ENCODE measurements at places on chromosomes 2 and 18.

- no peak for DNase-seq
- no peaks in the 10 kb centered on the region for H3K4me1 ChIP-seq
- H3K4me3 ChIP-seq: no peak overlapping the region
- H3K27ac ChIP-seq: no peak overlapping the region
- H3K36me3 ChIP-seq: no peaks in the 10 kb centered on the region
Observed at GRCh38 chr18:6236258-6236657, 178.5 kb downstream of the L3MBTL4 start.

DNA sequence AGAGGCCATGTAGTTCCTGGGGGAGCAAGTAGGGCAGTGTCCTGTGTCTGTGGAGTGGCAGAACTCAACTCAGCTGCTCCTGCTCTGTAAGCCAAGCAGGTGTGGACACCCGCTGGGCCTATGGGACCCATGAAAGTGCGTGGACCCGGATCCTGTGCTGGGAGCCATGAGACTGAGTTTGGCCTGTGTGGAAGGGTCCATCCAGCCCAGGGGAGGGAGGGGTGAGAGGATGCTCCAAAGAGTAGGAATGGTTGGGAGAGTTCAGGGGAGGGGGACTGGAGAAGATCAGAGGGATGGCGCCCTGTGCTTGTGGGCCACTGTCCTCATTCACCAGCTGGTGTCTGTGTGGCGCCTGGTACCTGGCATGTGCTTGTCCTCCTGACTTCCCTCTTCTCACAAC is 226.4 kb upstream of the HS6ST1 start:
- H3K27me3 ChIP-seq: peaks cover 8% of the 10 kb centered on the region
- H3K4me1 ChIP-seq: no peaks in the 10 kb centered on the region
- no peak overlapping the region for H3K27ac ChIP-seq
- DNase-seq: no peak

- DNase-seq: no peak
- no peak overlapping the region for H3K4me3 ChIP-seq
- H3K4me1 ChIP-seq: no peaks in the 10 kb centered on the region
- no peak overlapping the region for H3K27ac ChIP-seq
- H3K27me3 ChIP-seq: peaks cover 9% of the 10 kb centered on the region
Observed at GRCh38 chr2:233707940-233708644, 4.6 kb upstream of the UGT1A5 start.

GRCh38 chr2:60554074-60554645 is 706 bp upstream of the BCL11A start:
- H3K27ac ChIP-seq: no peak overlapping the region
- H3K4me1 ChIP-seq: peaks cover 24% of the 10 kb centered on the region
- H3K27me3 ChIP-seq: peaks cover 72% of the 10 kb centered on the region
- DNase-seq: no peak
- H3K4me3 ChIP-seq: peak overlapping the region; percentile 76

- no peak overlapping the region for H3K27ac ChIP-seq
- DNase-seq: no peak
- no peak overlapping the region for H3K4me3 ChIP-seq
- no peaks in the 10 kb centered on the region for H3K27me3 ChIP-seq
Observed at GRCh38 chr18:69757733-69758132, 189.9 kb downstream of the CD226 start.

- no peak overlapping the region for H3K4me3 ChIP-seq
- DNase-seq: no peak
- H3K36me3 ChIP-seq: no peaks in the 10 kb centered on the region
- H3K27me3 ChIP-seq: no peaks in the 10 kb centered on the region
- H3K27ac ChIP-seq: no peak overlapping the region
Observed at GRCh38 chr2:16124881-16125613, 184.7 kb downstream of the MYCN start.

DNA sequence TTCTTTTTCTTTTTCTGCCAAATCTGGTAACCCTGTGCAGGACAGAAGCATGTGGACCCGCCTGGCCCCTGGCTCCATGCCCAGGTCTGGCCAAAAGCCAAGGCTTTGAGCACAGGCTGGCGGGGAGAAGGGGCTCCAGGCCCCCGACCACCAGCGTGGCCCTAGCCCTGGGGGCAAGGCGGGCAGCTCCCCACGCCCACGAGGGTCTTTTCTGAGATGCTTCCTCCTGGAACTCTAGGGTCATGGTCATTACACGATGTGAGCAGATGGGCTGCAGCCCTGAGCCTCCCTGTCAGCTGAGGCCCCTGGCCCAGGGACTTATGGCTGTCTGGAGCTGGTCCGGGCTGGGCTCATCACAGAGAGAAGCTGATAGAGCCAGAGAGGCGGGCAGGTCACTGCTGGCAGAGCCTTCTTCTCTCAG is 5.7 kb upstream of the OTOS start:
- no peak for DNase-seq
- no peaks in the 10 kb centered on the region for H3K4me1 ChIP-seq
- no peak overlapping the region for H3K4me3 ChIP-seq
- peaks cover 2% of the 10 kb centered on the region for H3K27me3 ChIP-seq
- H3K27ac ChIP-seq: no peak overlapping the region

DNA sequence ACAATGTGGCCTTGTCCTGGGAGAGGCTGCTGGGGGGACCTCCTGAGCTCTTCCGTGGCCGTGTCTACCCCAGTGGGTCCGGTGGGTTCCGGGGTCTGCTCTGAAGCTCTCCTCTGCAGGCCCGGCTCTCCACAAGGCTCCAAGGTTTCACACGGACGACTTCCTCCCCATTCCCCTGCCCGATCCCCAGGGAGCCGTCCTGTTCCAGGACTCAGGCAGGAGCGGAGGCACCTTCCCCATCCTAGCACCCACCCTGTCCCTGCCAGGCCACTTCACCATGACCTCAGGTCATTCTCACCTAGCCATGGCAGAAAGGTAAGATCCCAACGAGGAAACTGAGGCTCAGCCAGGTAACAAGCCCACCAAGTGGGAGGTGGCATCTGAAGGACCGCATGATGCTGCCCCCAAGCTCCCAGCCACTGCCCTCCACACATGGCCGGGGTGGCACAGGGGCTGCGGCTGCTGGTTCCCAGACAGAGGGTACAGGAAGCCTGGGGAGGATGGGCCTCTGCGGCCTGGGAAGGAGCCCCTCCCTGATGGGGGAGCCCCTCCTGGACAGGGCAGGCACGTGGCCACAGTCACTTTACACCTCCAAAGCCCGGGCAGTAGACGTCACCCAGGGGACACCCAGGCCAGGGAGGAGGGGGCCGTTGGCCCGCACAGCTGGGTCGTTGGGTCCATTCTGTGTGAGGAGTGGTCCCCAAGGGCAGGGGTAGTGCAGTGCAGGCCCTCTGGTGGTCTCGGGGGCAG is 274.0 kb downstream of the NDUFA10 start:
- H3K4me1 ChIP-seq: no peaks in the 10 kb centered on the region
- no peak overlapping the region for H3K4me3 ChIP-seq
- no peaks in the 10 kb centered on the region for H3K36me3 ChIP-seq
- H3K27ac ChIP-seq: no peak overlapping the region
- H3K27me3 ChIP-seq: no peaks in the 10 kb centered on the region

DNA sequence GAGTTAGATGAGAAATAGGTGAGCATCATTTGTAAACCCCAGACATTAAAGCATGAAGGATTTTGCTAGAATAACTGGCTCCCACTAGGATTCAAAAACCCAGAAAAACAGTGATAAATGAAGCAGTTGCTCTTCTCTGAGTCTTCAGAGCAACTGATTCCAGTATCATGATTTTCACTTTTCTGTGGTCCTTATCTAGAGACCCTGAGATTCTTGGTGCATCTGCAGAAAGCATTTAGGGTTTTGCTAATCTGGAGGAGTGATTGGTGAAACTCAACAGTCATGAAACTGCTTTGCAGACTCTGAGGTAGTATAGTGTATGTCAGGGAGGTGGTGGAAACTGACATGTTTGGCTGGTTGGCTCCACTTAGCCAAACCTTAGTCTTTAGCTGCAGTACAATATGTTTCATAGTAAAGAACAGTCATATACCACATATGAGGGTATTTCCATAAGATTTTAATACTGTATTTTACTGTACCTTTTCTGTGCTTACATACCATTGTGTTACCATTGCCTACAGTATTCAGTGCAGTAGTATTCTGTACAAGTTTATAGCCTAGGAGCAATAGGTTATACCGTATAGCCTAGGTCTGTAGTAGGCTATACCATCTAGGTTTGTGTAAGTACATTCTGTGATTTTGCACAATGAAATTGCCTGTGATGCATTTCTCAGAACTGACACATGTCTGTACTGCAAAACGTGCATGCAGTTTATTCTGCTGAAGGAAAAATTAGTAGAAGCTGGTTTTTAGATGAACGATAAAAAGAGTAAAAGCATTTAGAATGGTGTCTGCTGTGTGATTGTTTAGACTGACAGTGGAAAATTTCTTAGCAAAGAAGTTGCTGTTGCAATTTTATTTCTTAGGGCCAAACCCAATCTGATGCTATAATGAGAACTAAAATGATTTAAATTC is 23.8 kb downstream of the EML4 start:
- peak overlapping the region; percentile 15 for H3K4me3 ChIP-seq
- no peaks in the 10 kb centered on the region for H3K27me3 ChIP-seq
- H3K27ac ChIP-seq: peak overlapping the region; percentile 31
- peaks cover 8% of the 10 kb centered on the region for H3K36me3 ChIP-seq
- no peak for DNase-seq

- no peaks in the 10 kb centered on the region for H3K27me3 ChIP-seq
- no peak overlapping the region for H3K27ac ChIP-seq
- no peaks in the 10 kb centered on the region for H3K4me1 ChIP-seq
- H3K36me3 ChIP-seq: no peaks in the 10 kb centered on the region
- no peak for DNase-seq
Observed at GRCh38 chr2:126306539-126306938, 349.4 kb upstream of the GYPC start.

- H3K4me1 ChIP-seq: peaks cover 70% of the 10 kb centered on the region
- H3K4me3 ChIP-seq: peak overlapping the region; percentile 39
- H3K27me3 ChIP-seq: no peaks in the 10 kb centered on the region
- peak overlapping the region; percentile 86 for H3K27ac ChIP-seq
Observed at GRCh38 chr2:230678451-230678850, 34.2 kb upstream of the CAB39 start.

DNA sequence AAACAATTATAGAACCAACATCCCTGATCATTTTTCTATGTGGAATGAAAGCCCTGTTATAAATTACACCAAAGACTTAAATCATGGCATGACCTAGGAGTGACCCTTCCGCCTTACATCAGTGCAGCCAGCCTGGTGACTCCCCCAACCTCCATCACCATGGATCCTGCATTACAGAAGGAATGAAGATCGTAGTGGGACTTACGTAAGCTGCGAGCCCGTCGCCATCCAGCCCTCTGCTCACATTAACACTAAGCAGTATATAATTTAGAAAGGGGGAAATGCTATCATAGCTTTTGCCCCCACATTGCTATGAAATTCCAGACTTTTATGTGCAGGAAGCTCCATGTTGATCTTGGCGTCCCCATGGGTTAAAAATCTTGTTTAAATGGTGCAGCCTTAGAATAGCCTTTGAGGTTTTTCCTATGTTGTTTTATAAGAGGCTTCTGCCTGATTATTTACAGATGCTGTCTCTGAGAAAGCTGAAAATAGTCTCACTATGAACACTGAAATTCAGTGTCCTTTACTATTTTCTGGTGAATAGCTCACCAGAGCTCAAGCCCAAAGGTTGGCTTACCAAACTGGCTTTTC is 76.3 kb downstream of the COLEC12 start:
- H3K27me3 ChIP-seq: peaks cover 2% of the 10 kb centered on the region
- H3K4me3 ChIP-seq: no peak overlapping the region
- H3K4me1 ChIP-seq: no peaks in the 10 kb centered on the region
- no peak for DNase-seq

DNA sequence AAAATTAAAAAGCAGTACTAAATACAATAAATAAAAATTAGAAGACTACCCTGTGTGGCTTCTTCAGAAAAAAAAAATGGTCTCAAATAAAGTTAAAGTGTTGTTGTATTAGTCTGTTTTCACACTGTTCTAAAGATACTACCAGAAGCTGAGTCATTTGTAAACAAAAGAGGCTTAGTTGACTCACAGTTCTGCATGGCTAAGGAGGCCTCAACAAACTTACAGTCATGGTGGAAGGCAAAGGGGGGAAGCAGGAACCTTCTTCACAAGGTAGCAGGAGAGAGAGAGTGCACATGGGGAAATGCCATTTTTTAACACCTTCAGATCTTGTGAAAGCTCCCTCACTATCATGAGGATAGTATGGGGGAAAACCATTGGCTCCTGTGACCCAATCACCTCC is 612.8 kb downstream of the RNF144A start:
- H3K27me3 ChIP-seq: no peaks in the 10 kb centered on the region
- peak overlapping the region; percentile 71 for H3K27ac ChIP-seq
- peaks cover 38% of the 10 kb centered on the region for H3K36me3 ChIP-seq
- peaks cover 64% of the 10 kb centered on the region for H3K4me1 ChIP-seq
- no peak overlapping the region for H3K4me3 ChIP-seq
- no peak for DNase-seq

DNA sequence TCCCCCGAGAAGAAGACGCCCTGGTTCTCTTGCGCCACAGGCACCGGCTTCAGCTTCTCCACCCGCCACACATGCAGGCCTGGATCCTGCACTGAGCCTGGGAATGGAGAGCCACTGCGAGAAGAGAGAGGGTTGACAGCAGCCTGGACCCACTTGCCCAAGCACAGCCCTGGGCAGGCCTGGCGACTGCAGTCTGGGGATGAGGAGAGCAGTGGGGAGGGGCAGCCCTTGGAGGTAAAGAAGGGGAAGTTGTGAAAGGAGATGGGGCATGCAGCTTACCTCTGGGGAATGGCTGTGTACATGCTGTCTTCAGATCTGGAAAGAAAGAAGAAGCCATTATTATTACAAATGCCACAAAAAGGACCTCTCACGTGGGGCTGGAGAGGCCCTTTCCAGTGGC is 8.3 kb downstream of the CAPG start:
- H3K27me3 ChIP-seq: no peaks in the 10 kb centered on the region
- no peak overlapping the region for H3K4me3 ChIP-seq
- H3K36me3 ChIP-seq: peaks cover 31% of the 10 kb centered on the region
- no peak for DNase-seq
- peaks cover 29% of the 10 kb centered on the region for H3K4me1 ChIP-seq
- H3K27ac ChIP-seq: no peak overlapping the region

Measured in activated T-helper 1 cell treated with anti-CD3 and anti-CD28 coated beads, Interleukin-12 subunit alpha, Interleukin-12 subunit beta, Interleukin-2, Interleukin-4 antibody, amounts not matched to agents 30 ng/mL and 10 ng/mL and 1 ng/mL, durations not matched to agents 14 hours and 24 hours and 36 hours (primary cell).